ENCODE measurements at places on chromosomes 3 and 15.
A peak's percentile ranks its signal among the peaks of the same experiment; 100 is the strongest.

DNA sequence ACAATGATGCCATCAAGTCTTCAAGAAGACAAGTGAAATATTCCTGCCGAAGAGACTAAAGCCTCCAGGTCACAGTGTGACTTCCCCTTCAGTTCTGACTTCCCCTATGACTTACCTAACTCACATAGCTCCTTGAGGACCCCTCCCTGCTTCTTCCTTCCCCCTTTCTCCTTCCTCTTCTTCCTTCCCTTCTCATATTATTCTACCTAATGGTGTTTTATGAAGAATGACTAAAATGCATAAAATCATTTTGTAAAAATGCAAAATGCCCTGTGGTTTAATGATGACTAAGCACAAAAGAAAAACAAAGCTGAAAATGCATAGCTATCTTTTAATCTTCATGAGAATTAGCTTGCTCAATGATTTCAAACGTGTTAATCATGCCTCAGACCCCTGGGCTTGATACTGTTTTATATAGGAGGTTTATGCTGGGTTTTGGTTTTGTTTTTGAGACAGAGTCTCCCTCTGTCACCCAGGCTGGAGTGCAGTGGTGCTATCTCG, 26.1 kb upstream of the TM4SF4 start:
- no peak for DNase-seq

- no peak for DNase-seq
Observed at GRCh38 chr3:128698211-128699047, 27.6 kb upstream of the RAB7A start.

GRCh38 chr15:95176794-95177577, 945.6 kb downstream of the MCTP2 start:
- DNase-seq, result no peak

GRCh38 chr15:87792250-87793040, 464.1 kb downstream of the NTRK3 start:
- DNase-seq, result no peak

- DNase-seq, result no peak
Observed at GRCh38 chr3:72560846-72561675, 287.2 kb downstream of the SHQ1 start.

- DNase-seq, result no peak
Observed at GRCh38 chr3:59737241-59737640, 687.4 kb upstream of the CFAP20DC start.

GRCh38 chr3:188133219-188133618, 20.7 kb upstream of the LPP start:
- DNase-seq, result no peak

DNA sequence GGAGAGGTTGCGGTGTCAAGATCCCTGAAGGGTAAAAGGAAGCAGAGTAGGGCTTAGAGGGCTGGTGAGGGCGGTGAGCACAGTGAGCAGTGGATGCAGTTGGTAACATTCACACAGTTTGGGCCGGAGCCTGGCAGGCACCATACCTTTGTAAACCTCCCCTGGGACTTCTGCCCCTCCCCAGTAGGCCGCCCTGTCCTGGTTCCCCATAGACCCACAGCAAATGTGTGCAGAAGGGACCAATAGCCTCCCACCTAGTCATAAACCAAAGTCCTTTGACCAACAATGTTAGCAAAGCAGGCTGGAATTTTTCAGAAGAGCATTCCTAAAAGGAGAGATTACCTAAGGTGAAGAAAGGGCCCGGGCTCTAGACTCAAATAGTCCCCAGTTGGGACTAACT, 1.7 kb upstream of the PHGR1 start:
- no peak for DNase-seq

DNA sequence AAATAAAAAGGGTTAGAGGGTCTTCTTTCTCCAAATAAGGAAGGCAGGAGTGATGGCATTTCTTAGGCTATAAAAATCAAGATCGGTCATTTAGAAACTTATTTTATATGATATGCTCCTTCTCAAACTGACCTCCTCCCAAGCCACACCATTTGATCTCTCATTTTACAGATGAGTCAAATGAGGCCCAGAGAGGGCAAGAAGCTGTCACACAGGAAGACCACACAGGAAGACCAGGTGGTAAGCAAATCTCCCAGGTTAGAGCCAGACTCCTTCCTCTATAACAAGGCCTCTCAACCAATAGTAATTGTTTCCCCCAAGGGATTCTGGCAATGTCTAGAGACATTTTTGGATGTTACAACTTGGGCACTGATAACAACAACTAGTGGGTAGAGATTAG, 13.8 kb downstream of the TLE3 start:
- peak; percentile 60 for DNase-seq

DNA sequence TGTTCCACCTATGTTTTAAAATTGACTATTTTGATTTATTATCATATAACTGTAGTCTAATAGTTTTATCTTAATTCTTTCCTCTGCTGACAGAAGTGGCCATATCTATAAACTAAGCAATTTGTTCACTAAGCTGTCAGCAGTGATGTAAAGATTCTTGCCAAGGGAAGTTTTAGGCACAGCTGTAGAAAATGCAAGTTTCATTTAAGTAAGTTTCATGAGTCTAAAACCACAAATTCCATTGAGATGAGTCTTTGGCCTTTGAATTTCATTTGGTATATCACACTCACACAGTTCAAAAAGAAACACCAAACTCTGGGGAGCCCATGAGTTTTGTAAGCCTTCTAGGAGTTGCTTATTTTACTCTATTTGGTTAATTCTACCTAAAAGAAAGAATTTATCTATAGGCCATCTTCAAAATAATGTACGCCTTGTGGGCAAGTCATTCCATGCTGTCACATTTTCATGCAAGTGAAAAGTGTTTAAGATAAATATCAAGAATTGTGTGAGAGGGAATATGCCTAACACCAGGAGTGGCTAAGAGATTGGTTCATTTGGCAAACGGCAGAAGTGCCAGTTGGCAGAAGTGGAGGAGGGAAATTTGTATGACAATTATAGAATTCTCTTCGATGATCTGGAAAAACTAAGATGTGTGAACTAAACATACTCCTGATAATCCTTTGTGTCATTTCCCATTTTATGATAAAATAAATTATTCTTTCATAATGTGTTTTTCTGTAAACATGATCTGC, 292.9 kb downstream of the ZIC4 start:
- no peak for DNase-seq

GRCh38 chr3:194129581-194130133, 6.3 kb upstream of the HES1 start:
- DNase-seq, result no peak

- no peak for DNase-seq
Observed at GRCh38 chr3:24495326-24495994, 810 bp upstream of the THRB start.

DNA sequence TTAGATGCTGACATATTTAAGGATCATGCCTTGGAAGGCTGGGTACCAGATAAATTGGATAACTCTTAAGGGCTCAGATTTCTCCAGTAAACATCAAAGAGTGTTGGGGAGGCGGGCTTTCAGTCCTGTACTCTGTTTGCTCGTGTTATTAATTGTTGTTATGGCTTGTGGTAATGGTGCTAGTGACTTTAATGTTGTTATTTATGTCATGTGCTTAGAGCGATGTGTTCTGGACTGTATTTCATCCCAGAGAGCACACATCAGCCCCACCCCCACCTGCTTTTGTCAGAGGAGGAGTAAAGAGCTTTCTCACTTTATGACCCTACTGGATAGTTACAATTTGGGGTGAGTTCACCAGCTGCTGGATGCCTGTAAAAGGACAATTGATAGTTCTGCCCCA, 386.3 kb downstream of the EPHB1 start:
- no peak for DNase-seq

- no peak for DNase-seq
Observed at GRCh38 chr3:101828276-101828675, 21.0 kb upstream of the NFKBIZ start.

GRCh38 chr3:173745952-173746682, 348.6 kb downstream of the NLGN1 start:
- DNase-seq, result no peak
